Neuronal stem cell (in vitro differentiated cells): ENCODE measurements at places on chromosomes 3 and 15.

GRCh38 chr3:144273601-144274000 lies 302.0 kb downstream of the DIPK2A start:
- no peaks in the 10 kb centered on the region for H3K27me3 ChIP-seq
- no peaks in the 10 kb centered on the region for H3K36me3 ChIP-seq
- no peak for DNase-seq
- no peak overlapping the region for H3K4me3 ChIP-seq

GRCh38 chr3:37290551-37290950 lies 116.2 kb upstream of the LRRFIP2 start:
- no peaks in the 10 kb centered on the region for H3K4me1 ChIP-seq
- peaks cover 2% of the 10 kb centered on the region for H3K36me3 ChIP-seq
- no peak overlapping the region for H3K27ac ChIP-seq
- H3K27me3 ChIP-seq: no peaks in the 10 kb centered on the region

- H3K4me3 ChIP-seq: no peak overlapping the region
- H3K27ac ChIP-seq: no peak overlapping the region
- no peak for DNase-seq
- H3K36me3 ChIP-seq: no peaks in the 10 kb centered on the region
- no peaks in the 10 kb centered on the region for H3K27me3 ChIP-seq
Measured at GRCh38 chr3:14278799-14279625, 100.4 kb downstream of the LSM3 start.

GRCh38 chr3:839981-840380 lies 252.8 kb upstream of the CNTN6 start:
- H3K36me3 ChIP-seq: no peaks in the 10 kb centered on the region
- no peak for DNase-seq
- no peaks in the 10 kb centered on the region for H3K27me3 ChIP-seq
- no peak overlapping the region for H3K27ac ChIP-seq

GRCh38 chr3:140842984-140843649 lies 98.5 kb upstream of the SLC25A36 start:
- no peak overlapping the region for H3K4me3 ChIP-seq
- H3K4me1 ChIP-seq: no peaks in the 10 kb centered on the region
- peaks cover 4% of the 10 kb centered on the region for H3K27me3 ChIP-seq
- no peak for DNase-seq
- H3K36me3 ChIP-seq: no peaks in the 10 kb centered on the region

- DNase-seq: no peak
- peaks cover 2% of the 10 kb centered on the region for H3K4me1 ChIP-seq
- H3K27ac ChIP-seq: no peak overlapping the region
- H3K4me3 ChIP-seq: no peak overlapping the region
Measured at GRCh38 chr15:65792988-65793817, 1.1 kb upstream of the DENND4A start.

DNA sequence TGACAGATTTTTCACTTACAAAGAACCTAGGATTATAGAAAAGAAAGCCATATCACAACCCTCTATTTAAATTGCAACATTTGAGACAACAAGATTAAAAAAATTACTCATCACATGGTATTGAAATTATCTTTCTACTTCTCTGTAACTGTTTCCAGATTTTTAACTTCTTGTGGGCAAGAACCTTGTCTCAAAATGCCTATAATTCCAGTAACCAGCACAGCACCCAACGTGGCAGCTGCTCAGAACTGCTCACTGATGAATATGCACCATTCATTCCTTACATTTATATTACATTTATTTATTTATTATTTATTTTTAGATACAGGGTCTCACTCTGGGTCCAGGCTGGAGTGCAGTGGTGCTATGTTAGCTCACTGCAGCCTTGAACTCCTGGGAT lies 216.1 kb downstream of the THRB start:
- H3K4me1 ChIP-seq: no peaks in the 10 kb centered on the region
- H3K4me3 ChIP-seq: no peak overlapping the region
- DNase-seq: no peak
- H3K27ac ChIP-seq: no peak overlapping the region
